ENCODE measurements at places on chromosomes 16 and 17.

DNA sequence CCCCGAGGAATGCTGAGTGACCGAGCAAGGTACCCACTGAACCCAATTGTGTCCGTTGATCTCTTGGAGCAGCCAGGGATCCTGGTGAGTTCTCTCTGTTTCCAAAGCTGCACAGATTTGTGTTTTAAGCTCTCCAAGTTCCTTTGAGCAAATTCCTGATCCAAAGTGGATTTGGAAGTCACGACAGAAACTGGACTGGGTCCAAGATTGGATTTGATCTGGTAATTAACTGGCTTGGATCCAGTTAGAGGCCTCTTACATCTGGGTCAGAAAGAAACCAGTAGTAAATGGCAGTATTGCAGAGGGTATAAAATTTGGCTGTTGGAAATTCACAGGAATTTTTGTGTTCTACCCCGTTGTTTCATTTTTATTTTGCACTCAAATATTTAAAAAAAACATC, 119.5 kb downstream of the PMP22 start:
- DNase-seq: no peak

- no peak for DNase-seq
Observed at GRCh38 chr16:74485916-74486315, 64.6 kb upstream of the CLEC18B start.

DNA sequence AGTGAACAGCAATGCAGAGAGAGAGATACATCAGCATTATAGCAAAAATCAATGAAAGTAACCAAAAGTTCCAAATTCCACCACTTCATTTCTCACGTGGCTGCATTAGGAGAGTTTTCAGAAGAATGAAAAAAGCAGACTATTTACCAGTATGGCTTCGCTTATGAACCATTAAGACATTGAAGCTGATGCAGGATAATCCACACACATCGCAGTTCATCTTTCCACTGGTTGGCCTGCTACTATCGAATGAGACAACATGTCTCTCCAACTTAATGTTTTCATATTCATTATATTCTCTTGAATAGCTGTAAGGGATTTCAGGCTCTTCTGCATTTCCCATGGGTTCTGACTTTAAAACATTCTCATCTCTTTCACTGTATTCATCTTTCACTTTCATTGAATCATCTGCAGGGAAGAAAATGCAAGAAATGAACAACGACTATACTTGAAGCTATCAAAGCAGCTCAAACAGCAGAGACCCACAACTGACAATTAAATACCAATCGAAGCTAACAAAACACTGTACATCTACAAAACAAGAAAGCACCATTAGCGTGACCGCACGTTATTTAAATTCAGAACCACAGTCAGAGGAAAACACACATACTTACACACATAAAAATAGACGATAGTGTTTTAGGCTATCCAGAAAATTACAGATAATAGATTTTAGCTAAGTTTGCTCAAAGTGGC, 54.9 kb downstream of the GRB7 start:
- no peak for DNase-seq

- DNase-seq: no peak
Observed at GRCh38 chr17:1083451-1084187, 86.7 kb downstream of the TIMM22 start.

DNA sequence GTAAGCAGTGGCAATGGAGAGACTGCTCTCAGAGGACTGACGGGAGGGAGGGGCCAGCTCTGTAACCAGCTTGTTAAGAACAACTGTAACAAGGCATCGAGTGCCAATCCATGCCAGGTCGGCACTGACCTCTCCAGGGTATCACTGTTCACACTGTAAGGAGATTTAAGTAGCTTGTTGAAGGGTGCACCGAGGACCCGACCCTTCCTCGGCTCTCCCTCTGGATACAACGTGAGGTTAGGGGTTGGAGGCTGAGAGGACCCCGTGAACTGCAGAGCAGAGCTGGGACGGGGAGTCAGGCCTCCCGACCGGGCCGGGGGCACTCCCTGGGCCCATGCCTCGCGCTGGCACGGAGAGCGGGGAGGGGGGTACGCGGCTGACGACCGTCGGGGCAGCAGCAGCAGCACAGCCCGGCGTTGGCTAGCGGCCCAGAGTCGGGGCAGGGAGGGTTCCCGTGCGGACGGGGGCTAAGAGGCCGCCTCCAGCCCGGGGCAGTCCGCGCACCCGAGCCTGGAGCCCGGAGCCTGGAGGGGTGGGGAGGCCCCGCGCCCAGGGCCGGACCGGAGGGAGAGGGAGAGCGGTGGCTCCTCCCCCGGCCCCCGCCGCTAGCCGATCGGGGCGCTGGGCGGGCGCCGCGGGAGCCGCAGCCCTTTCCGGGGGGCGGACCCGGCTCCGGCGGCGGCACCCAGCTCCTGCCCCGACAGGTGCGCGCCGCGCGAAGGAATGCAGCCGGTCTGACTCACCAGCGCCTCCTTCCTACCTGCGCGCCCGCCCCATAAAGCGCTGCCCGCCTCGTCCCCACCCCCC, at the start of gene ITGB4:
TSS of gene ITGB4 (plus strand) at position 804 of the 807 bp plus-strand sequence. CDS start 3,245 bp downstream, outside the sequence.
- peak; percentile 22 for DNase-seq

DNA sequence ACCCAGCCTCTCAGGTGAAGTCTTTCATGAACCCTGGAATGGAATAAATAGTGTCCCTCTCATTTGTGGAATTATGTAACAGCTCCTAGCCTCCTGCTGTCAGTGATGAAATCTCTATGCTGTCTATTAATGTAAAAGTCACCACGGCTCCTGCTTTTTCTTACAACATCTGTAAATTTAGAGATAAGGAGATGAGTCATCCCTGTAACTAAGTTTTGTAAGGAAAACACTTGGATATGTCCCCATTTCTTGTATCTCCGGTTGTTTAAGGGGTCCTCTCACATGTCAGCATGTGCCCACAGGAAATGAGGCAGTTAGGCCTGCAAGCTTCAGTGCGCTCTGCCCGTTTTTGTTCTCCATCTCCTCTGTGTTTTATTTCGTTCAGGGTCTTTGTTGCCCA, 2.8 kb upstream of the NAT9 start:
- peak; percentile 56 for DNase-seq

DNA sequence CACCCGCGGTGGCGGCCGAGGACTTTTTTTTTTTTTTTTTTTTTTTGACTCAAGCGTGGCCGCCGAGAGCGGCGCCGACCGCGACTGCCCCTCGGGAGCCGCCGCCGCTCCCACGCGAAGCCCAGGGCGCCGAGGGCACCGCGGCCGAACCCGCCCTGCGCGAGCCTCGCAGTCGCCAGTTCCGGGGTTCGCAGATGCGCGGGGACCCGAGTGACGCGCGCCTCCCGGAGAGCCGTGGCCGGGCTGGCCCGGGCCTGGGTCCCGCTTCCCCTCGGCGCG, 1.1 kb downstream of the METRNL start:
- peak; percentile 80 for DNase-seq

DNA sequence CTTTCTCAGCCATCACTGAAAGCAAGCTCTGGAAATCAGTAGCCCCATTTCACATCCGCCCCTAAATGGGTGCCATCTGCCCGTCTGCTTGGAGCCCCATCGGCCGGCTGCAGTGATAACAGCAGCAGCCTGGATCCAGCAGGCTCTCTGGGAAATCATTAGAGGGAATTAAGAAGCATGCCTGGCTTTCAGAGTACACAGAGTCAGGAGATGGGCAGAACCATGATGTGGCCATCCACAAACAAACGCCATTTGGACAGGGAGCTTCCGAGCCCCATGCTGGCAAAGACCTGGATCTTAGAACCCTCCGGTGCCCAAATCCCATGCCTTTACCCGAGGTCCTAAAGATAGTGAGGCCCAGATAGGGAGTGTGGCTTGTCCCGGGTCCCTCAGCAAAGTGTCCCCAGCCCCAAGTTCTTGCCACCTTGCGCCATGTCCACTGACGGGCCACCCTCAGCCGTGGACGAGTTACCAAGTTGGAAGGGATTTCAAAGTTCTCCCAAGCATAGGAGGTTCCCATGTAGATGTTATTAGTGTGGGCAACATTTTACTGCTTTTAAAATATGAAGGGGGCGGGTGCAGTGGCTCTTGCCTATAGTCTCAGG, 1.0 kb upstream of the LITAF start:
- no peak for DNase-seq

- no peak for DNase-seq
Observed at GRCh38 chr17:15918261-15918660, 26.7 kb upstream of the ADORA2B start.

GRCh38 chr16:59964232-59964924, 1230.3 kb upstream of the GOT2 start:
- no peak for DNase-seq

DNA sequence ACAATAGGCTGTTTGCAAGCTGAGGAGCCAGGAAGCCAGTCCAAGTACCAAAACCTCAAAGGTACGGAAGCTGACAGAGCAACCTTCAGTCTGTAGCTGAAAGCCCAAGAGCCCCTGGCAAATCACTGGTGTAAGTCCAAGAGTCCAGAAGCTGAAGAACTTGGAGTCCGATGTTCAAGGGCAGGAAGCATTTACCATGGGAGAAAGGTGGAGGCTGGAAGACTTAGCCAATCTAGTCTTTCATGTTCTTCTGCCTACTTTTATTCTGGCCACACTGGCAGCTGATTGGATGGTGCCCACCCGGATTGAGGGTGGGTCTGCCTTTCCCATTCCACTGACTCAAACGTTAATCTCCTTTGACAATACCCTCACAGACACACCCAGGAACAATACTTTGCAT, 15.3 kb downstream of the CD300LB start:
- DNase-seq: no peak

DNA sequence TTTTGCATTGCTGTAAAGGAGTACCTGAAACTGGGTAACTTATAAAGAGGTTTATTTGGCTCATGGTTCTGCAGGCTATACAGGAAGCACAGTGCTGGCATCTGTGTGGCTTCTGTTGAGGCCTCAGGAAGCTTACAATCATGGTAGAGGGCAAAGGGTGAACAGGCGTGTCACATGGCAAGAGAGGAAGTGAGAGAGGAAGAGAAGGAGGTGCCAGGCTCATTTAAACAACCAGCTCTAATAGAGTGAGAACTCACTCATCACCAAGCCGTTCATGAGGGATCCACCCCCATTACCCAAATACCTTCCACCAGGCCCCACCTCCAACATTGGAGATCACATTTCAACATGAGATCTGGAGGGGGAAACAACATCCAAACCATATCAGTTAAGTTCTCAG, 16.4 kb upstream of the CLEC19A start:
- no peak for DNase-seq

- no peak for DNase-seq
Observed at GRCh38 chr17:71527311-71527710, 593.5 kb upstream of the SOX9 start.

DNA sequence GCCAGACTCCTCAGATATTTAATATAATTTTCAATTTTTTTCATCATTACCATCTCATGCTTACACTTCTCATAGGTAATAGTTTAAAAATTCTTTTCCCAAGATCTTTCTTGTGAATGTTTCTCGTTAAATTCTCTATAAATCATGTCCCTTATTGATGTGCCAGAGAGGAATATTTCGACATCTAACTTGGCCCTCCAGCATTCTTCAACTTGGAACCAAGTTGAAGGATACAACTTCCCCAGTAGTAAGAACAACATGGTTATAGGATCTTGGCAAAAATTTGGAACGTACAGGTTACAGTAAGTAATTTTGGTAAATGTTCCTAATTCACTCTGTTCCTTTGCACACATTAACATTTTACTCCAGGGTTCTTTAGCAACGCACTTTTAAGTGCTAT, 731.8 kb downstream of the CDH11 start:
- no peak for DNase-seq

- no peak for DNase-seq
Observed at GRCh38 chr17:45031231-45032173, 19.9 kb downstream of the DCAKD start.

DNA sequence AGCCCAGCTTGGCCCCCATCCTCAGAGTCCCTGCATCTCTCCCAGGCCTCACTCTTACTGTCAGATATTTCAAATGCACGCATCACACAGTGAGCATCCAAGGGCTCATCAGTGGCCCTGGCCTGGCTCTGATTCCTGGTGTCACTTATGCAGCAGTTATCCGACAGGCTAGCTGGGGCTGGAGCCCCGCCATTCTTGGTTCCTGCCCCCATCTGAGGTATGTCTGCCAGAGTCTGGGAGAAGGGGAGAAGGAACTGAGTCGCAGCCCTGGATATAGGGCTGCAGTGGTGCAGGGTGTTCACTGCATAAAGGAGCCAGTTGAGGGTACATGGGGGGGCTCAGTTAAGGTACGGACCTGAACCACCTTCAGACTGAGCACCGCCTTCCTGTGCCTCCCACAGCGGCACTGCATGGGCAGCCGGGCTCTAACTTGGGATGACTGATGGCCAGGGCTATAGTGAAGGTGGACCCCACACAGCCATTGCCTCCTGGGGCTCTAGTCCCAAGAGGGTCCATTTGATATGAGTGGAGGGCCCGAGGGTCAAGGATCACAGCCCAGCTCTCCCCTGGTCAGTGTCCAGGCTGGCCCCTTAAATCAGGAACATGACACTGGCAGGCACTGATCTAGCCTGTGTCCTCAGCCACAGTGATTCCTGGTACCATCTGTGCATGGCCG, 1.8 kb upstream of the RASD1 start:
- DNase-seq: no peak

DNA sequence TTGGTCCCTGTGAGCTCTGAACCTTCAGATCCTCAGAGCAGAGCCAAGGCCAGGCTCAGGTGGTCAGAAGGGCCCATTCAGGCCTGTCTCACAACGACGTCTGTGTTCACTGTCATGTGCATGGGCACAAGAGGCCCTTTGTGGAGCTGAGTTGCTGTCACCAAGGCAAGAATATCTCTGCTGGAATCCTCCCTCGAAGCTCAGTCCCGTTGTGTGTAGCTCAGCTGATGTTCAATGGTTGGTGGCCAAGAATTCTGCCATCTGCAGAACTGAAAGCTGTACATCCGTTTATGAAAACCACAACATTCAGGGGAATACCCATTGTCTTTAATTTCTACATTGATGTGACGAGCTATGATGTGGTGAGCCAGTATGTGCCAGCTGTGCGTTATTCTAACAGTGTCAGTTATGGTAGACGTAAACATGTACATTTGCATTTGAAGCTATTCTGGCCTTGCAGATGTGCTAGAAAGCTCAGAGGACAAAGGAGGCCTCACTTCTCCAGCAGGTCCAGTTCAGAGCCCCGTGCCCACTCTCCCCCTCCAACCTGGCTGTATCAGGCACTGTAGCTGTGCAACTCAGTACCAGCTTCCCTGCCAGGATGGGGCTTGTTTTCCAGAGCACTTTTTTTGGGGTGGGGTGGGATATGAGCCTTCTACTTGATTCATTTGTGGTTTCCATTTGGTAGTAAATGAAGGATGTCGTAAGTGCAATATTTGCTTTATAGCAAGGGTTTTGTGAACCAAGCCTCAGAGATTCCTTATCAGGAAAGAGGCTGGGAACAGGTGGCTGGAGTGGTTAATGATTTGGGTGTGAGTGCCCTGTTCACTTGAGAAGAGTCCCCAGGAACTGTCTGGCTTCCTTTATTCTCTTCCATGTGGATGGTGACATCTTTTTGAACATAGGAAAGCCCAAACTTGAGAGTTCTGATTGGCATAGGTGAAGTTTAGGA, 56.1 kb downstream of the B9D1 start:
- peak; percentile 80 for DNase-seq
